ENCODE measurements at places on chromosomes 7 and 10.

GRCh38 chr7:14739841-14740185 lies 162.7 kb downstream of the DGKB start:
- DNase-seq, result no peak

GRCh38 chr7:69640216-69640615 lies 41.9 kb downstream of the AUTS2 start:
- DNase-seq, result no peak

DNA sequence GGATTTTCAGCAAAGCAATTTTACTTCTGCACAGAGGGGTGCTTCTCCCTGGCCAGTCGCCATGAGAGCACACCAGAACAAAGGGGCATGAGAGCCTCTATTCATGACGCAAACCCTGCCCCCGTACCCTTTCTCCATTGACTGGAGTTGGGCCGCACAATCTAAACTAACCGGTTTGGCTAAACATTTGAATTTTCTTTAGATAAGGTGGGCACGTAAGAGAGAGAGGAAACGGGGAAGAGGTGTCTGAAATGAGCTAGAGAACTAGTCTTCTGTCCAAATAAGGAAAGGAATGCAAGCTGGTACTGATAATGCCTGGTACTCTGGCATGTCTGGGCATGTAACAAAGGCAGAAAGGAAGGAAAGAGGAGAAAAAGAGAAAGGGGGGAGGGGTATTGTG lies 13.2 kb upstream of the SCIN start:
- DNase-seq, result no peak

GRCh38 chr7:82312646-82313045 lies 130.9 kb downstream of the CACNA2D1 start:
- DNase-seq, result no peak

DNA sequence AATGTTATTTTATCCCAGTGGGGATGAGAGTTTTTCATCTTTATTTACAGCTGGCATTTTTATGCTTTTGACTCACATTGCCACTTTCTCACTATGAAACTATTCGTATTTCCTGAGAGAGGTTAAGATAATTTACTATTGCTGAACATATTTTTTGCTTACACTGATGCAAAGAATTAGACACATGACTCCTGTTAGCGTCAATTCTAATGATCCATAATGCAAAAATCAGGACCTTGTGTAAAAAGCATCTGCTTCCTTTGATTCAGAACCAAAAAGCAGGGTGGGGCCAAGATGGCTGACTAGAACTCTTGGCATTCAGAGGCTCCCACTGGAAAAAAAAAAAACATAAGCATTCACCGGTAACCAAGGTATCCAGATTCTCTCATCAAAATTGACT lies 464.8 kb downstream of the SEMA3D start:
- DNase-seq, result no peak

- no peak for DNase-seq
Observed at GRCh38 chr7:158302274-158303070, 285.2 kb downstream of the PTPRN2 start.

DNA sequence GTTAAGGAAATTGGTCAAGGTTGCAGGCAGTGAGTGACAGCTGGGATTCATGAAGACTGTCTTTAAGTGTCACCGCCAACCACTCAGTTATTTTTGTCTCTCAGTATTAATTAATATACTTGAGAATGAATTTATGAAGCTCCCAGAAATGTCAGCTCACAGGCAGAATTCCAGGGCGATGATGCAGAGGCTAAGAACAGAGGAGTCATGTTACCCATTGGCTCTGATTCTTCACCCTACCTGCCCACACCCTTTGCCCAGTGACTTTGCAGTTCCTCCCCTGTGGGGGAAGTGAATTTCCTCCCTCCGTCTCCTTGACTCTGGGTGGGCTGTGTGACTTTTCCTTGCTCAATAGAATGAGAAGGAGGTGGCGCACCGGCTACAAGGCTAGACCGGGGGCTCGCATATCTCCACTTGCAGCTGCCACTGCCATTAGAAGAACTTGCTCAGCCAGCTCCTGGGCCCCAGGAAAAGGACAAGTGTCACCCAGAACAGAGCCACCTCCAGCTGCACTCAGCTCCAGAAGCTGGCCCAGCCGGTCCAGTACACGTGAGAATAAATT lies 157.1 kb upstream of the PRKCQ start:
- no peak for DNase-seq

DNA sequence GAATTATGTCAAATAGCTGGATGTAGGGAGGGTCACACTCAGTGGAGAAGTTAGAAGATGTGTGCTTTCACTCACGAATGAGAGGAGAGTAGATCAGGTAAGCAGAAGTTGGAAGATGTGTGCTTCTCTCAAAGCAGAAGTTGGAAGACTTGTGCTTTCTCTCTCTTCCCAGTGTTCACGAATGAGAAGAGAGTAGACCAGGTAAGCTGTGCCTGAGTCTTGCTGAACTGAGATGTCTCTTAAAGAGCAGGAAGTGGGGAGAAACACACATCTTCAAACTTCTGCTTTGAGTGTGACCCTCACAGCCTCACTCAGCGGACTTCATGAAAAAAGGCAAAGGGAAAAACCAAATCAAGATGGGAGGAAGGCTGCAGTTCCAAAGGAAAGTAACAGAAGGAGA lies 7.0 kb upstream of the TMEM243 start:
- DNase-seq, result no peak

- no peak for DNase-seq
Observed at GRCh38 chr7:131550846-131551245, 5.6 kb downstream of the PODXL start.

DNA sequence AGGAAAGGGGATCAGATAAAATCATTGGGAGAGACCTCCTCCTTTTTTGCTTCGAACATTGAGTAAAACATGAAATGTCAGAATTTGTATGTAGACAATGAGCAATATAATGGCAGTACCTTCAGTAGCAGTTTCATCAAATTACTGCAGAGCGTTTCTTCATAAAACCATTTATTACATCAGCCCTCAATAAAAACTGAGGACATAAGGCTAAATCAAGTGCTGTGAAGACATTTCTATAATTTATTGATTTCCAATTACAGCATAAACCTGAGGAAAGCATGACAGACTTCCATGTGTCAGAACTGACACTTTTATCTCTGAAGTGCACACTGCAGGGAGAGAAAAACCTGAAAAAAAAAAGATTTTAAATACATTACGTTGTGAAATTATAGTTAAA lies 172.6 kb upstream of the ZNF804B start:
- no peak for DNase-seq

DNA sequence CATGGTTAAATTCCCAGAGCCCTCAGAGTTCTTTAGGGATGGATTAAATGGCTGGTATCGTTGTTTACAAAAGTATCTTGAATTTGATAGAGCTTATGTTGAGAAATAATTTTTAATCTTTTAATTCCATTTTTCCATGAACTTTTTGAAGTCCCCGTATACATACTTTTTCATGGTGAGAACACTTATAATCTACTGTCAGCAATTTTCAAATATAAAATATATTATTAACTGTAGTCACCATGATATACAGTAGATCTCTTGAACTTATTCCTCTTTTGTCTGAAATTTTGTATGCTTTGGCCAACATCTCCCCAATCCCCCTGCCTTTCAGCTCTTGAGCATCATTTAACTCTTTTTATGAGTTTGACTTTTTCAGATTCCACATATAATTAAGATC lies 9.4 kb downstream of the EFCAB10 start:
- no peak for DNase-seq

GRCh38 chr10:73781548-73781878 lies 335 bp upstream of the CHCHD1 start:
- DNase-seq, result no peak

DNA sequence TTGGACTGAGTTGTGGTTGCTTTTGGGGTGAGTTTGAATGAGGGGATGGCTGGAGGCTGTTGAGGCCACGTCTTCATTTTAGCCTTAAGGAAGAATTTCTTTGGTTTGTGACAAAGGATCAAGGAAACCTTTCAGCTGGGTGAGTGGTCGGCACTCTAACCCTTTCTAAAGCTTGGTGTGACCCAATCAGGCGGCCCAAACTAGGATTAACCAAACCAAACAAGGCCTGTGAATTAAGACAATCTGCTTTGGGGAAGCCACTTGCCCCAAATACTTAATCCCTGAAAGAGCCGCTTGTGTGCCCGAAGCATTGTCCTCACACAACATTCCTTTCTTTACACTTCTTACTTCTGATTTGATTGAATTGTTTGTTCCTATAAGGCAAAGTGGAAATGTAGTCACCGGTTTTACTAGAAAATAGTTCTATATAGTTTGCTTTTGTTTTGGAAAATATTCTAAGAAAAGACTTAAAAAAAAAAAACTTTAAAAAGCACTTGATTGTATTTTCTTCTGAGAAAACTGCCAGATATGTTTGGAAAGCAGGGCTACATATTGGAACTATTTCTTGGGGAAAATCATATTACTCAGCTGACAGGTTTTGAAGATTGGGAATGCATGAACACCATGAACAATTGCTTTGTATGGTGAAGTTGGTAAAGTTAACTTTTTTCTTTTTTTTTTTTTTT lies 272.4 kb upstream of the BMPER start:
- DNase-seq, result no peak

DNA sequence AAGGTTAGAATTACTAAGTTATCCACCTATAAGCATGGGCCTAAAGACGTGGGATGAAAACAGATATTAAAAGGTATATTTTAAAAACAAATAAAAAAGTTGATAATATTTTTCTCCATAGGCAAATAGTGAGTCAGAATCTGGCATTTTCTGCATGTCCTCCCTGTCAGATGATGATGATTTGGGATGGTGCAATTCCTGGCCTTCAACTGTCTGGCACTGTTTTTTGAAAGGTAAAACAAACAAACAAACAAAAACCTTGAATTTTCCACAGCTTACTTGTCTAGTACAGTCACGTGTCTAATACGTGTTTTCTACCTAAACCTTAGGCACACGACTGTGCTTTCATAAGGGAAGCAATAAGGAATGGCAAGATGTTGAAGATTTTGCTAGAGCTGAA lies 17.4 kb downstream of the HBP1 start:
- DNase-seq, result no peak

- DNase-seq, result no peak
Observed at GRCh38 chr10:92627845-92628480, 35.0 kb downstream of the KIF11 start.

GRCh38 chr7:23222439-23223030 lies 24.0 kb upstream of the GPNMB start:
- no peak for DNase-seq

GRCh38 chr7:96772139-96772694 lies 62.6 kb upstream of the SEM1 start:
- DNase-seq, result no peak

GRCh38 chr10:14379556-14380280 lies 49.0 kb upstream of the FRMD4A start:
- no peak for DNase-seq

GRCh38 chr7:105105579-105105978 lies 91.6 kb downstream of the KMT2E start:
- DNase-seq, result no peak

- no peak for DNase-seq
Observed at GRCh38 chr7:123763191-123763661, 14.4 kb upstream of the WASL start.

- DNase-seq, result no peak
Observed at GRCh38 chr10:59678884-59679301, 30.8 kb downstream of the SLC16A9 start.

DNA sequence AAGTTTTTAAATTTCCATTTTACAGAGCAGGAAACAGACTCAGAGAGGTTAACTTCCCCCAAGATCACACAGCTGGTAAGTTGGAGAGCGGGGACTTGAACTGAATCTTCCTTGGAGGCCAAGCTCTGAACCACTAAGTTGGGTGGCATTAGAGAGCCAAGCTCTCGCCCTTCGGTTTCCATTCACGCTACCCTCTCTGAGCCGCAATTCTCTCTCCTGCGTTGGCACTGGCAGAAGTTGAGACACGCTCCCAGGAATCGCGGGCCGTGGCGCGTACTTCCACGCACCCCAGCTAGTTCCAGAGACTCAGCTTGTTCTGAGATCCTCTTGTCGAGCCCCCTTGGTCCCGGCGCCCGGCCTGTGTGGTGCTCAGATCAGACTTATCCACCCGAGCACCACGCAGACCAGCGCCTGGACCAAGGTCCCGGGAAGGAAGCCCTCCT lies 29.3 kb upstream of the VAX1 start:
- DNase-seq, result peak; percentile 7

- no peak for DNase-seq
Observed at GRCh38 chr10:97074256-97075145, 111.3 kb downstream of the SLIT1 start.

GRCh38 chr10:64419461-64419860 lies 898.3 kb downstream of the REEP3 start:
- no peak for DNase-seq

- DNase-seq, result no peak
Observed at GRCh38 chr7:27154369-27154768, 2.0 kb upstream of the HOXA3 start.

DNA sequence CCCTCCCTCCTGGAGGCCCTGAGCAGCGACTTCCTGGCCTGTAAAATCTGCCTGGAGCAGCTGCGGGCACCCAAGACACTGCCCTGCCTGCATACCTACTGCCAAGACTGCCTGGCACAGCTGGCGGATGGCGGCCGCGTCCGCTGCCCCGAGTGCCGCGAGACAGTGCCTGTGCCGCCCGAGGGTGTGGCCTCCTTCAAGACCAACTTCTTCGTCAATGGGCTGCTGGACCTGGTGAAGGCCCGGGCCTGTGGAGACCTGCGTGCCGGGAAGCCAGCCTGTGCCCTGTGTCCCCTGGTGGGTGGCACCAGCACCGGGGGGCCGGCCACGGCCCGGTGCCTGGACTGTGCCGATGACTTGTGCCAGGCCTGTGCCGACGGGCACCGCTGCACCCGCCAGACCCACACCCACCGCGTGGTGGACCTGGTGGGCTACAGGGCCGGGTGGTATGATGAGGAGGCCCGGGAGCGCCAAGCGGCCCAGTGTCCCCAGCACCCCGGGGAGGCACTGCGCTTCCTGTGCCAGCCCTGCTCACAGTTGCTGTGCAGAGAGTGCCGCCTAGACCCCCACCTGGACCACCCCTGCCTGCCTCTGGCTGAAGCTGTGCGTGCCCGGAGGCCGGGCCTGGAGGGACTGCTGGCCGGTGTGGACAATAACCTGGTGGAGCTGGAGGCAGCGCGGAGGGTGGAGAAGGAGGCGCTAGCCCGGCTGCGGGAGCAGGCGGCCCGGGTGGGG lies 2.2 kb downstream of the TRIM56 start:
- no peak for DNase-seq

DNA sequence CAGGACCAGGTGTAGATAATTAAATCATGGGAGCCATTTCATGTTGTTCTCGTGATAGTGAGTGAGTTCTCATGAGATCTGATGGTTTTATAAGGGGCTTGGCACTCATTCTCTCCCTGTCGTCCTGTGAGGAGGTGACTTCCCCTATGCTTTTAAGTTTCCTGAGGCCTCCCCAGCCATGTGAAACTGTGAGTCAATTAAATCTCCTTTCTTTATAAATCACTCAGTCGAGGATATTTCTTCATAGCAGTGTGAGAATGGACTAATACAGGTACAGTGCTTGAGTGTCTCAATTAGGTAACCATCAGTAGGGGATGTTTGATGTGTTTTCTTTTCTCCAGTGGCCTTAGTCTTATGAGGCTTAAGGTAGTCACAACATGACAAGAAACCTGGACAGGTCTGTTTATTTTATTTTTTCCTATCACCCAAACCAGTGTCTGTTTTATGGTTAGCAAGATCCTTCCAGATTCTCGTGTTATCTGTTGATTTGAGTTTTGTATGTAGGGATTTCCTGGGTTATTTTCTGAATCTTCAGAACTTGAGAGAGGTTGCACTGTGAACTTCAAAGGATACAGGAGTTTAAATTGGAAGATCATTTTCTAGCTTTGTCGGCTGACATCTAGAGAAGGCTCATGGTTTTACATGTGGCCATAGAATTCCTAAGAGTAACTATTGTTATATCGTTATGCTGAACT lies 32.1 kb downstream of the UMAD1 start:
- DNase-seq, result no peak

GRCh38 chr7:93813514-93813913 lies 77.0 kb downstream of the TFPI2 start:
- no peak for DNase-seq
